ENCODE measurements at places on chromosomes 7 and 10. TPM values are rescaled to one million over a fixed set of nuclear protein-coding genes. Genes with fewer than 3 reads are reported as not detected.

Gene GRM8
- total RNA-seq: not detected

Gene ADARB2
- not detected for total RNA-seq

- no peak for DNase-seq
Measured at GRCh38 chr10:10942441-10942840, 75.2 kb upstream of the CELF2 start.

DNA sequence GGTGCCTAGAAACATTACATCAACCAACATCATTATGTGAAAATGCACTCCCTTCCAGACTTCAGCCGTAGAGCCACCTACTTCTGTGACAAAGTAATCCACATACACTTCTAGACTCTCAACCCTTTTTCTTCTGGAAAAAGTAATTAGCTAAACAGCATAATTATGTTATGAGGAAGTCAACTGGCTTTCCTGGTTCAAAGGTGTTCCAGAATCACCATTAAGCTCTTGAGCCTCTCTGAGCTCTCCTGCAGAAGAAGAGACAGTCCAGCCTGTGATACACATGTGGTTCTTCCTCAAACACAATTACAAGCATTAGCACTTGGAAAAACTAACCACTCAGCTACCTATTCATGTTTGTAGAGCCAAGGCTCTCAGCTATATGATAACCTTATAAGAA is 52.5 kb downstream of the TNS3 start:
- no peak for DNase-seq

GRCh38 chr7:137703291-137704010 is 143.3 kb downstream of the DGKI start:
- no peak for DNase-seq

DNA sequence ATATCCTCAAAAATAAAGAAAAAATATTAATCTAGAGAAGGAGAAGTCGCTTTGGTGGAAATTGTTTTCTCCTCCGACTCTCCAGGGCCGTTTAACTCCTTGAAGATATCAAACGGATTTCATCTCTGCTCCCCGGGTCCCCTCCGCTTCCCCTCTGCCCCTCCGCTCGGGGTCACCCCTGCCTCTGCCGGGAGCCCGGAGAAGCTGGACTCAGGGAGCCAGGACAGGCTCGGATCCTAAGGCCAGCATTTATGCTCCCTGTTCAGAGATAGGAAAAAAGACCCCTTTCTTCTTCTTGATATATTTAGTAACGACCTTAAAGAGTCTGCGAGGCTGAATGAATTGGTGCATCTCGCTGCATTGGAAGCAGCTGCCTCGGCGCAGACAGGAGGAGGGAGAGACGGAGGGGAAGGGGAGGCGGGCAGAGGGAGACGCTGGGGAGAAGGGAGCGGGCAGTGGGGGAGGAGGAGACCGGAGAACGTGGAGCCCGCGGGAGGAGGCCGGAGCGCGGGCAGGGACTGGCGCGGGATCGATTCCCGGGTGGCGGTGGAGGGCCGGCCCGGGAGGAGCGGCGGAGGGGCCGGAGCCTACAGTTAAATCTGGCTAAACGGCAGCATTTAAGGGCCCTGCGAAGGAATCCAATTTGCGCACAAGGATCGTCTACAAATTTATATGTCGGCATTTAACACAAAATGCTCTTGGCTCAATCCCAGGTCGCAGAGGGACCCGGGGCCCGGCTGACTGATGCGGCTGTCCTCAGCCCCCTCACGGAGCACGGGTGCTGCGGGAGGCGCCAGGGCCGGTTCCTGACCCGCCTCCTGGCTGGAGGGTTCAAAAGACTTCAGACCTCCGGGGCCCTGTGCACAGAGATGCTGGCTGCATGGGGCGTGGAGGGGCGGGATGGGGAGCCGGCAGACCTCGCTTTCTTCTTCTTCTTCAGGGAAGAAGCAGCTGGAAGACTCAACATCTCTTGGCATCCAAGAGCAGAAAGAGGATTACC is 55.6 kb downstream of the CRTAC1 start:
- DNase-seq: peak; percentile 33

GRCh38 chr10:66505003-66505657 is 420.7 kb upstream of the LRRTM3 start:
- no peak for DNase-seq

Gene RASSF4
- total RNA-seq: 0.98 TPM

Gene PCDH15
- total RNA-seq: not detected

DNA sequence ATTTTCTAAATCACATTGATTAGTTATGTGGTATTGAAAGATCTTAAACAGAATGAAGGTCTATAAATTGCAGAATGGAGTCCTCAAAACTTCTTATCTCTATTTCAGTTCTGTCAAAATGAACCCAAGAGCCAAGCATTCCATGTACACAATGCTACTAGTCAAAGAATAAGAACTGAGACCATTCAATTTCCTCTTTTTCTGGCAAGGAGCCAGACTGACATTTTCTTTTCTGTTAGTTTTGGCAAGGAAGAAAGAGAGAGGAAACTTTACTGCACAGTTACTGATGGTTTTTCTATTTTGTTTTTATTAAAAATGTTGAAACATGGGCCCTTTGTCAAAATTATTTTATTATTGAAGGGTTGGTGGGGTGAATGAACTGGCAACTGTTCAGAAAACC is 181.8 kb upstream of the FERD3L start:
- DNase-seq: no peak

GRCh38 chr10:67925449-67926005 is 41.1 kb downstream of the SIRT1 start:
- no peak for DNase-seq

Gene SCD
- total RNA-seq: 464 TPM

- no peak for DNase-seq
Measured at GRCh38 chr10:89783406-89783805, 82.0 kb downstream of the KIF20B start.

GRCh38 chr10:14309593-14309992 is 21.1 kb downstream of the FRMD4A start:
- no peak for DNase-seq

GRCh38 chr7:14902589-14903067 is at the start of gene DGKB:
DGKB (minus strand) TSS chr7:14902751.
- DNase-seq: peak; percentile 52

Gene OR9A2
- total RNA-seq: not detected

DNA sequence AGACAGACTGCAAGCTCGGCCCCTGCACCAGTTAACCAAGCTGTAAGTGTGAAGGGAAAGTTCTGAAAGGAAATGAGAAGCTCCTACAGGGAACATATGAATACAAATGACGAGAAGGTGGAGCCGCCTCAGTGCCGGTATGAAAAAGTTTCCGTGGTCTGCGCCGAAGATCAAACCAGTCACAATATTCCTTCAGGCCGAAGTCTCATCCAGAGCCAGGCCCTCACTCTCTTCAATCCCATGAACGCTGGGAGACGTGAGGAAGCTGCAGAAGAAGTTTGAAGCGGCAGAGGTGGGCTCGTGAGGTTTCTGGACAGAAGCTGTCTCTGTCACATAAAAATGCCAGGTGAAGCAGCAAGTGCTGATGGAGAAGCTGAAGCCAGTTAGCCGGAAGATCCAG is 71.9 kb downstream of the CFAP46 start:
- DNase-seq: no peak

DNA sequence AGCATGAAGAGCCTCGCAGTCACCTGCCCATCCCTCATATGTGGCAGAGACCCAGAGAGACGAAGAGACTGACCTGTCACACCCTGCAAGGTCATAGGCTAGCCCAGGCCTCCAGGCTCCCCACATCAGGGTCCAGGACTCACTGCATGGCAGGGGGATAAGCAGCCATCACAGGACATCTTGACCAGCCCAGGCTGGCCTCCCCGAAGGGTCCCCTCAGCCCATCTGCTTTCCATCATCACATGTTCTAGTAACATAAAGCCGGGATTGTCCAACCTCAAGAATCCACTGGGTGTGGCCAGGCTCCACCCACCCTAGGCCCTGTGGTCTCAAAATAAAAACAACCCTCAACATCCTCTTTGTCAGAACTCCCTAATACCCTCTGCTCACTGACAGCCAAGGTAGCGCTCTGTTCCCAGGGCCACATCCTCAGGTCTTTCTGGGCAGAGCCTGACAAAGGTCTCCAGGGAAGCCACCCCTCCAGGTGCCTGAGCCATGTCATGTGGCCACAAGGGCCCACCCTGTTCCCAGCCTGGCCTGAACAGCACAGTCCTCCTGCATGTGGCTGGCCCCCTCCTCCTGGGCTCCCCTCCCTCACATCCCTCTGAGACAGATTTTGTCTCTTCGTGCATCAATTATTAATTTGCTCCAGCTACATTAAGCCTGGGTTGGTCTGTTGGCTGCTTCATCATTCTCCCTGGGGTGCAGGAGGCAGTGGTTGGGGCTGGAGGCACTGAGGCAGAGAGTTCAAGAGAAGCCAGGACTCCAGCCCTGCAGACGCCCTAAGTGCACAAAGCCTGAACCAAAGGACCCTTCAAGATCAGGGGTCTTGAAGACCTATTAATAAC is 131.8 kb upstream of the UNC5B start:
- no peak for DNase-seq

Gene SLC4A2
- 382 TPM for total RNA-seq

GRCh38 chr10:30999070-30999712 is 32.5 kb downstream of the ZNF438 start:
- no peak for DNase-seq

Gene HOXA3
- total RNA-seq: 2.2 TPM

DNA sequence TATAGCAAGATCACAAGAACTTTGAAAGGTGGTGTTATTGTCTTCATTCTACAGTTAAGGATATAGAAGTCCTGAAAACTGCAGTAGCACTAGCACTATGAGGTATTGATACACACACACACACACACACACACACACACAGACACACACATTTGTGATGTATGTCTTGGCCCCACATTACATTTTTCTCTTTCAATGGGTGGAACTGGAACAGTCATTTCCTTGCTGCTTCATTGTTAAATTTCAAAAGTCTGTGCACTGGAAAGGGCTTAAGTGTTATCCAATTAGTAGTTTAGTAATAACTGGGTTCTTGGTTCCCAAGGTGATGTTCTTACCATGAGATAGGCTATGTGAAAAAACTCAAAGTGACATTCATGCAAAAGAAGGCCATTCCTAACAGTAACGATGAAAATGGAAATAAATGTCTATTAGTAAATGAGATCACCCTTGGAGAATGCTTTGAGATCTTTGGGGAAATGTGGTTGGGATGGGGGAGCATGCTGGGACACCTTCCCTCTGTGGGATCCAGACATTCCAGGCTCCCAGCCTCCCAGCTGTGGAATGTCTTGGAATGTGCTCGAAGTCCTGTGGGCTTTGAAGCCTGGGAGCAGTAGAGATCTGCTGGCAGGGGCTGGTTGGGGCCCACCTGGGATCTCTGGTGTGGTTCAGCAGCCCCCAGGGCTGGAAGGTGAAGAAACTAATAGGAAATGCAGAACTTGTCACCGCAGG is 37.4 kb upstream of the CALD1 start:
- no peak for DNase-seq

Gene TAS2R3
- total RNA-seq: not detected

DNA sequence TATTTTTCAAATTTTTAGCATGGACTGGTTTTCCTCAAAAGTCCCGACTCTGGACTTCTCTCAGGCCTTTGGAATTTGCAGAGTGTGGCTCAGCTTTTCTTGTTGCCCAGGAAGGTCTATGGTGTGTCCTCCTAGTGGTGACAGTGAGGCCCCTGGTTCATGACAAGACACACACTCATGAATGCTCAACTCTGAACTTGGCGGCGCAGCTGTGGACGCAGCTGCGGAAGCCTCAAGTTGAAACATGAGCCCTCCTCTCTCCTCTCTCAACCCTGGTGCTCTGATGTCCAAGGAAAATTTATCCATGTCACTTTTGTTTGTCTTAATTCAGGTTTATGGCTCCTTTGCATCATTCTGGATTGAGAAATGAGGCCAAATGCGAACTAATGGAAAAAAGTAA is 183.9 kb downstream of the HECW1 start:
- no peak for DNase-seq

- DNase-seq: no peak
Measured at GRCh38 chr7:140621401-140622021, 19.1 kb downstream of the DENND2A start.

Gene AFAP1L2
- total RNA-seq: 0.10 TPM

Gene HOXA9
- 71.2 TPM for total RNA-seq

Data from G401 (cell line).